ENCODE measurements at places on chromosomes 13 and 19.

DNA sequence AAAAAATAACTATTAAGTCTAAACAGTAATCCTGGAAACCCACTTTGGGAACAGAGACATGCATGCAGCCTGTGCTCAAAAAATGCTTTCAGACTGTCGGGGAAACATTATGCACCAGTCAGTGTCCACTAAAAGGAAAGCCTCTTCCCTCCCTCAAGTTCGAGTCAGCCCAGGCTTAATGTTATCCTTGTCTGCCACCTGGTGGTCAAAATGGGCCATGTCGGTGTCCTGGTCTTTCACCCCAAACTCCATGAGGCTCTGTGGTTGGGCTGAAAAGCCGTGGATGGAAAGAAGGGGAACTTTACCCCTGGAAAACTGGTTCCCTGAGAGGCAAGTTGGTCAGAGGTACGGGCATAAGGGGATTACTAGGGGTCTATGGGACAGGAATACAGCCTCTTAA, 88.4 kb upstream of the ZNF492 start:
- H3K36me3 ChIP-seq, result no peaks in the 10 kb centered on the region
- no peaks in the 10 kb centered on the region for H3K27me3 ChIP-seq
- no peak for DNase-seq
- no peak overlapping the region for H3K4me3 ChIP-seq

GRCh38 chr19:46975925-46976782, 43.5 kb upstream of the NPAS1 start:
- H3K4me1 ChIP-seq, result peaks cover 25% of the 10 kb centered on the region
- no peaks in the 10 kb centered on the region for H3K36me3 ChIP-seq
- H3K27ac ChIP-seq, result no peak overlapping the region
- H3K27me3 ChIP-seq, result no peaks in the 10 kb centered on the region

DNA sequence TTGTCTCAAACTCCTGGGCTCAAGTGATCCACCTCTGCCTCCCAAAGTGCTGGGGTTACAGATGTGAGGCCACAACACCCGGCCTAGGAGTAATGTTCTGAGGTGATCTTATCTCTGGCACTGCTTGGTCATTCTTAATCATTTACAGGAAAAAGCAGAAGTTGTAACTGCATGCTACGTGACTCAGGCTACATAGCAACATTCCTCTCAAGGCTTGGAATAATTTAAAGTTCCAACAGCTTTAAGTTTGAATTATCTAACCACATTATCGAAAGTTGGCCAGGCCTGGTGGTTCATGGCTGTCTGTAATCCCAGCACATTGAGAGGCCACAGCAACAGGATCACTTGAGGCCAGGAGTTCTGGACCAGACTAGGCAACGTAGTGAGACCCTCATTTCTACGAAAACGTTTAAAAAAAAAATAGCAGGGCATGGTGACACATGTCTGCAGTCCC, 3.9 kb upstream of the B9D2 start:
- H3K27me3 ChIP-seq, result no peaks in the 10 kb centered on the region
- DNase-seq, result no peak
- peaks cover 16% of the 10 kb centered on the region for H3K4me1 ChIP-seq
- H3K36me3 ChIP-seq, result no peaks in the 10 kb centered on the region
- H3K27ac ChIP-seq, result no peak overlapping the region

DNA sequence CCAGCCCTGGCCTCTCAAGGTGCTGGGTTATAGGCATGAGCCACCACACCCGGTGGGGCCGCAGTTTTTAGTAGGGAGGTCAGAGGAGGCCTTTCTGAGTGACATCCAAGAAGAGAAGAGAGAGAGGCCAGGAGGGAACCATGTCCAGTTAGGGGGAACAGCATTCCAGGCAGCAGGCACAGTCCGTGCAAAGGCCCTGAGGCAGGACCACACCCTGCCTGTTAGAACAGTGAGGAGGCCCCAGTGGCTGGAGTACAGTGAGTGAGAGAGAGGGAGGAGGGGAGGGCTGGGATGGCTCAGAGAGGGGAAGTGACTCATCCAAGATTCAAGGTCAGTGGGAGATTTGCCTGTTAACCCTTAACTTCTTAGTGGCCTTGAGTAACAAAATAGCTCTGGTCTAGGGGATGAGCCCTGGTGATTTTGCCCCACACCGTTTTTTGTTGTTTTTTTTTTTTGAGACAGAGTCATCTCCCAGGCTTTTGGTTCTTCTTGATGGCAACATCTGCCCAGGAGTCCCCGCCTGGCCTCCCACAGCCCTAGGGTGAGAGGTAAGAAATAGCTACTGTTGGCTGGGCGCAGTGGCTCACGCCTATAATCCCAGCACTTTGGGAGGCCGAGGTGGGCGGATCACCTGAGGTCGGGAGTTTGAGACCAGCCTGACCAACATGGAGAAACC, 2.7 kb upstream of the PLIN3 start:
- DNase-seq, result no peak
- no peak overlapping the region for H3K4me3 ChIP-seq
- no peaks in the 10 kb centered on the region for H3K36me3 ChIP-seq
- no peaks in the 10 kb centered on the region for H3K27me3 ChIP-seq

DNA sequence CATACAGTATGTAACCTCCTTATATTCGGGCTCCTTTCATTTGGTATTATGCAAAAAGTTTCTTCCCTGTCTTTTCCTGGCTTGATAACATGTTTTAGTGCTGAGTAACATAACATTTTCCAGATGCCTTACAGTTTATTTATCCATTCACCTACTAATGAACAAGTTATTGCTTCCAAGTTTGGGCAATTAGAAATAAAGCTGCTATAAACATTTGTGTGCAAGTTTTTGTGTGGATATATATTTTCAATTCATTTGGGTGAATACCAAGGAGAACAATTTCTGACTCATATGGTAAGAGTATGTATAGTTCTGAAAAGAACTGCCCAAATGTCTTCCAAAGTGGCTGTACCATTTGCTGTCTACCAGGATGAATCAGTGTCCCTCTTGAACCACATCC, 360.9 kb downstream of the PCDH17 start:
- H3K27ac ChIP-seq, result no peak overlapping the region
- no peaks in the 10 kb centered on the region for H3K36me3 ChIP-seq
- no peaks in the 10 kb centered on the region for H3K27me3 ChIP-seq
- no peak for DNase-seq
- H3K4me1 ChIP-seq, result no peaks in the 10 kb centered on the region
- no peak overlapping the region for H3K4me3 ChIP-seq

GRCh38 chr13:108365255-108365654, 95.7 kb downstream of the TNFSF13B start:
- H3K4me1 ChIP-seq, result no peaks in the 10 kb centered on the region
- DNase-seq, result no peak
- no peak overlapping the region for H3K27ac ChIP-seq
- H3K4me3 ChIP-seq, result no peak overlapping the region

All from CD4-positive, alpha-beta memory T cell (primary cell).